ENCODE measurements at places on chromosomes 4 and X. TPM values are rescaled to one million over a fixed set of nuclear protein-coding genes. Genes with fewer than 3 reads are reported as not detected.

Gene SHOX
- total RNA-seq, result not detected

Gene UGT2B11
- total RNA-seq, result not detected

Gene GPRASP3
- total RNA-seq, result 4.4 TPM

Gene DCAF8L2
- total RNA-seq, result not detected

Gene IL21
- not detected for total RNA-seq

Gene DDIT4L
- 0.85 TPM for total RNA-seq

Gene XAGE2
- total RNA-seq, result not detected

Gene TMPRSS11F
- total RNA-seq, result 0.34 TPM

GRCh38 chr4:110049951-110050925 lies 137.6 kb downstream of the EGF start:
- no peaks in the 10 kb centered on the region for H3K27me3 ChIP-seq
- DNase-seq, result peak; percentile 20
- no peaks in the 10 kb centered on the region for H3K4me1 ChIP-seq

DNA sequence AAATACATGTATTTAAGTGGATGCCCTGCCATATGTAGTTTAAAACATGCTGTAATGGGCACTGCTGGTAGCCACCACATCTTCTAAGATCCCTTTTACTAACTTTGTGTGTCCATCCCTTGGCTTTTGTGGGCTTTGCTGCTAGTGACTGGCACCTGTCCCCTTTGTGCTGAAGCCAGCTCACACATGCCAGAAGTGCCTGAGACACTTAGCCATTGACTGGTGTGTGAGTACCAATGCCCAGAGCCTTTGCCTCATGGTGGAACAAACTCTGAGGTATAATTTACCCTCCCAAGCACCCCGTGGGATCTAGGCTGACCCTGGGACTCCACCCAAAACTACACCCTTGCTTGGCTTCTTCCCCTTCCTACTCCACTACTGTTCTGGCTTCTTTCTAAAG lies 33.0 kb downstream of the ARHGAP6 start:
- H3K4me1 ChIP-seq, result no peaks in the 10 kb centered on the region
- no peak for DNase-seq
- no peaks in the 10 kb centered on the region for H3K36me3 ChIP-seq
- no peak overlapping the region for H3K4me3 ChIP-seq
- H3K27me3 ChIP-seq, result no peaks in the 10 kb centered on the region

GRCh38 chr4:10622728-10623127 lies 61.8 kb downstream of the CLNK start:
- no peaks in the 10 kb centered on the region for H3K36me3 ChIP-seq
- H3K27me3 ChIP-seq, result no peaks in the 10 kb centered on the region
- no peak overlapping the region for H3K27ac ChIP-seq
- no peaks in the 10 kb centered on the region for H3K4me1 ChIP-seq

DNA sequence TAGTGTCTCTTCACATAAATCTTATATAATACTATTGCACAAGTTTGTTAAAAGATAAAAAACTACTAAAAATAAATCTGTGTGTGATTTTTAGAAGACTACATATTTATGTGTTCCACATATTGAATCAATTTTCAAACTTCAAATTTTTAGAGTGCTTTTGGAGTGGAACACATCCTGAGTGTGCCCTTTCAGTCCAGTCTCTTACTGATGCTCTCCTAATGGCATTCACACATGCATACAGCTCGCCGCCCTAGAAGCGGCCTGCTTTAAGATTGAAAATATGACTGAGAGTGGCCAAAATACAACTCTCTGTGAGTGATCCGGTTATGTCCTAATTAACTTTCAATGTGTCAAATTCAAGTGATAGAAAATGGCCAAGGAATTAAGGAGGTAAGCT lies 628.8 kb downstream of the ANKRD50 start:
- no peak for DNase-seq
- H3K27ac ChIP-seq, result no peak overlapping the region
- no peak overlapping the region for H3K4me3 ChIP-seq
- no peaks in the 10 kb centered on the region for H3K4me1 ChIP-seq
- H3K36me3 ChIP-seq, result no peaks in the 10 kb centered on the region
- no peaks in the 10 kb centered on the region for H3K27me3 ChIP-seq

- H3K27ac ChIP-seq, result peak overlapping the region; percentile 95
- DNase-seq, result peak; percentile 74
- no peaks in the 10 kb centered on the region for H3K27me3 ChIP-seq
Measured at GRCh38 chr4:169612871-169613859, 782 bp upstream of the NEK1 start.

DNA sequence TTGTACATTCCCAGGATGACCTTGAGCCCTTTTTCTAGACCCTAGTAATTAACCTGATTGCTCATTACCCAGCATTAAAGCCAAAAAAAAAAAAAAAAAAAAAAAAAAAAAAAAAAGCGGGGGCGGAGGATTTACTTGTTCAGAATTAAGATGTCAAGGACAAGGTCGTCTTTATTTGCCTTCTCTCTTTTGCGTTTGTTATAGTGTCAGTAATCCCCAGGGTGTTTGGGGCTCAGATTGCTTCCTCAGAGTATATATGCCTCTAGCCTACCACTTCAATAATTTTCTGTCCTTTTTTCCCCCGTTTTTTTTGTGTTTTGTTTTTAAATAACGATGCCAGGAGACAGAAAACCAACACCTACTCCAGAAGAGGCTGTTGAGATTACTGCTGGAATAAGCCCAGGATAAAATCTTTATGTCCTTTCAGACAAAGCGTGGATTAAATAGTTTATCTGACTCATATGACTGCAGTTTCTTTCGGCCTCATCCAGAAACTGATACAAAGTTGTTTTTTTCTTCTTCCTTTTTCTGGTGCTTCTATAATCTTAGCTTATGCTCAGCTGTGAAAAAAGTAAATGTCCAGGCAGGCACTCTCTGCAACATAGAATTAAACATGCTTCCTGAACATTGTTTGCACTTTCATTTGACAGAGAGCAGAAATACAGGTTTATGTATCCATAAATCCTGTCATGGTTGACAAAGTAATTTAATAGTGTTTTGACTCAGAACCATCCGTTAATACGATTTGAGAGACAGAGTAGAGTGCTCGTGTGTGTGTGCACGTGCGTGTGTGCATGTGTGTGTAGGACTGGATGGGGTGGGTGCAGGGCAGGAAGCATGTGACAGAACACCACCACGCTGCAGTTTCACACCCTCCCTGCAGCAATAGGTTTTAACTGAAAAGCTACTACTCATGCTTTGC lies 138.6 kb downstream of the AFF1 start:
- peak; percentile 53 for DNase-seq
- no peak overlapping the region for H3K4me3 ChIP-seq
- no peaks in the 10 kb centered on the region for H3K27me3 ChIP-seq
- peak overlapping the region; percentile 24 for H3K27ac ChIP-seq
- peaks cover 31% of the 10 kb centered on the region for H3K4me1 ChIP-seq

DNA sequence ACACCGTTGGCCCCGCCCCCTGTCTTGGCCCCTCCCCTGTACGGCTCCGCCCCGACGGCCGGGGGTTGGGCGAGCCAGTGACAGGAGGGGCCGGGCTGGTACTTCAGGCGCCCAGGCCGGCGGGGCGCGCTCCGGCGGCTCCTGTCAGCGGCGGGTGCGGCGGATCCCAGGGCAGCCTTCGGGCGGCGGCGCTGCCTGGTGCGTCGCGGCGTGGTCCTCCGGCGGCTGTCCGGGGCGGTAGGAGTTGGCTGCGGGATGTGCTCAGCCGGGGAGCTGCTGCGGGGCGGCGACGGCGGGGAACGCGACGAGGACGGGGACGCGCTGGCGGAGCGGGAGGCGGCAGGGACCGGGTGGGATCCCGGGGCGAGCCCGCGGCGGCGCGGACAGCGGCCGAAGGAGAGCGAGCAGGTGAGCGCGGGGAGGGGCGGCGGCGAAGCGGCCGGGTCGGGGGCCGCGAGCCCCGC lies at the start of gene FAM241A:
Gene FAM241A (plus strand): TSS at position 129 of the 464 bp plus-strand sequence. CDS start 127 bp downstream, at position 256.
- DNase-seq, result peak; percentile 84
- H3K36me3 ChIP-seq, result no peaks in the 10 kb centered on the region
- peak within 1 kb of the TSS; percentile 79 for H3K4me3 ChIP-seq

DNA sequence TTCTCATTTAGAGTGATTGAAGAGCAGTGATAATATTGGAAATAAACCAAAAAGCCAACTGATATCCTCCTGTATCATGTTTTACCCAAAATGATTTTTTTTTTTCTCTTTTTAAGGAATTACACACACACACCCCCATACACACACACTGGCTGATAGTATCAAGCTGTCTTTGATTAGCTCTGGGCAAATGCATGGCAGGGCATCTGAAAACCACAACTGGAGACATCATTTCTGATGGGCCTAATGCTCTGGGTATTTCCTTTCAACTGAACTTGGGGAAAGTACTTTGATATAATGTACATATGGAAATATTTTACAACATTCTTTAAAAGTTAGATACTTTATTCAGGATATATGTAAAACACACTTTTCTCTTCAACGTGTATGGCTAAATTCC lies 14.2 kb upstream of the OSTC start:
- H3K36me3 ChIP-seq, result no peaks in the 10 kb centered on the region
- no peaks in the 10 kb centered on the region for H3K4me1 ChIP-seq
- no peak overlapping the region for H3K27ac ChIP-seq

GRCh38 chr4:121138039-121138825 lies 25.9 kb downstream of the TNIP3 start:
- DNase-seq, result no peak
- no peaks in the 10 kb centered on the region for H3K27me3 ChIP-seq
- no peaks in the 10 kb centered on the region for H3K36me3 ChIP-seq
- H3K4me3 ChIP-seq, result no peak overlapping the region
- H3K27ac ChIP-seq, result no peak overlapping the region

DNA sequence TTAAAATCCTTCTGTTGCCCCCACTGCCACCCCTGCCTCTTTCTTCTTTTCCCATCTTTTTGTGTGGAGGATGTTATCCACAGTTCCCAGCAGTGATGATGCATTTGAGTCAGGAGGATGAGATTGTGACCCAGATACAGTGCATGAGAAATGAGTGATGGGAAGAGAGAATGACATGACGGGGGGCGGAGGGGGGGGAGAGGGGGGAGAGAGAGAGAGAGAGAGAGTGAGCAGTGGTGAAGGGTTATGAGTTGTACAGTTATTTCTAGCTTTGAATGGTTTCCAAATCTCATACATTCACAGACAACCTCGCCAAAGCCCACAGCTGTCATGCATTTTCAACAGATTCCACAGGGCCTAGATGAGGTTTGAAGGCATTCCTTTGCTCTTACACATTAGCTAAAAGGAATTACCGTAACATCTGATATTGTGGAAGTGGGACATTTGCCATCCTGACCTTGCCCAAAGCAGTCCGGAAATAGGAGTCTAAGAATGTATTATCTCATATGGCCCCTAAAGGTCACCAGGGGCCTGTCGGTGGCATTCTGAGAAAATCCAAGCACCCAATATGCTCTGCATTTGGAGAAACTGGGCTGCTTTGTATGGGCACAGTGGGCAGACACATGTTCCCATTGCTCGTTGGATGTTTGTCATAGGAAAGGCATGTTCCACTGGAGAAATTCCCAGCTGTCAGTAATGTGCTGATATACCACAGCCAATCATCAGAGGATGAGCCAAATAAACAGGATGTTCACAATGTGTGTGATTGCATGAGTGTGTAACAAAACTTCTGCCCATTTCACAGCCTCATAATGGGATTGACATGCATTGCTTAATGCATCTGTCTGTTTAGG lies 435.8 kb downstream of the SPRY1 start:
- no peaks in the 10 kb centered on the region for H3K36me3 ChIP-seq
- no peak for DNase-seq
- no peak overlapping the region for H3K27ac ChIP-seq

DNA sequence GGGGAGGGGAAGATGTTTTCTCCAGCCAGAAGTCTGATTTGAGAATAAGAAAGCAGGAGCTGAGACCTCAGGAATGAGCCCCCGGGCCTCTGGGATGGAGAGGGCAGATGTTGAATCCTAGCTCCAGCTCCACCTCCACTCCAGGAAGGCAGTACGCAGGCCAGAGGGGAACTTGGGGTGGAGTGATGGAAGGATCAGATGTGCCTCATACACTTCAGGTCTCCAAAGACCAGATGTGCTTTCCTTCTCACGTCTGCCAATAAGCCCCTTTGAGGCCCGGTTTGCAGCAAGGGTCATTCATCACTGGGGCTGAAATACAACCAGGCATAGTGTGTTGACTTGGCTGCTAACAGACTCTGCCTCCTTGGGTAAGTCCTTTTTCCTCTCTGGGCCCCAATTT lies 28.1 kb downstream of the STARD8 start:
- no peaks in the 10 kb centered on the region for H3K27me3 ChIP-seq
- H3K4me3 ChIP-seq, result no peak overlapping the region
- no peaks in the 10 kb centered on the region for H3K36me3 ChIP-seq
- no peak for DNase-seq

DNA sequence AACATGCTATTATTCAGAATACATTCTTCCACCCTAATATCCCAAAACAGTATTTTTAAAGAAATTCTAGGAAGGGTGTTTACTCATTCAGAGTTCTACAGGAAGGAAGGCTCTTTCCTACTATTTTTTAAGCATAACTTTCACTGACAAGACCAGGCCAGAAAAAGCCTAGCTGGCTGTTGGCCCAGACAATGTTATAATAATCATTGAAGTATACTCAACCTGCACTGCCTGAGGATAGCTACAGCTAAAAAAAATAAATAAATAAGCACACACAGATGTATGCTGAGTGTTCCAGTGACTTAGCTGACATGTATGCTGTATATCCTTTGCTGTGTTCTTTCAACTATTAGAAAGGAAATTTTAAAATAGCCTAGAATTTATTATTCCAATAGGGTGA lies 145.8 kb upstream of the SPRY1 start:
- no peaks in the 10 kb centered on the region for H3K27me3 ChIP-seq
- H3K27ac ChIP-seq, result no peak overlapping the region
- H3K4me3 ChIP-seq, result no peak overlapping the region
- no peaks in the 10 kb centered on the region for H3K4me1 ChIP-seq

GRCh38 chrX:40261833-40262156 lies 164.0 kb upstream of the BCOR start:
- H3K36me3 ChIP-seq, result no peaks in the 10 kb centered on the region
- no peak for DNase-seq
- H3K27ac ChIP-seq, result no peak overlapping the region
- H3K27me3 ChIP-seq, result no peaks in the 10 kb centered on the region

DNA sequence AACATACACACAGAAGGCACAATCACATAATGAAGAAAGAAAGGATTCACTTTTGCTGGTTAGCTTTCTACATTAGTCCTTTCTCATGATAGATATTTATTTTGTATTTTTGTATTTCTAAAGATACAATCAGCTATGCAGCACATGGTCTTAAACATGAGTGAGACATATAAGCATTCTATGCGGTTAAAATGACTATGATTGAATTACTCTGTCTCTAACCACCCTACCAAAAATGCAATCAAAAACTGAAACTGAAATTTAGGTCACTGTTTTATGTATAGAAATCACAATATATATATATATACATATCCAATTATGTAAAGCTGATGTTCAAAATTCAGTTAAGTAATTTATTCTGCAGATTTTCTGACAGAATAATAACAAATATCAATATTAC lies 21.9 kb downstream of the CXXC4 start:
- DNase-seq, result no peak
- no peak overlapping the region for H3K4me3 ChIP-seq
- no peaks in the 10 kb centered on the region for H3K36me3 ChIP-seq
- H3K27ac ChIP-seq, result no peak overlapping the region

GRCh38 chrX:1248331-1249061 lies 20.1 kb upstream of the CSF2RA start:
- DNase-seq, result no peak
- no peak overlapping the region for H3K4me3 ChIP-seq
- H3K36me3 ChIP-seq, result no peaks in the 10 kb centered on the region
- no peaks in the 10 kb centered on the region for H3K4me1 ChIP-seq
- no peak overlapping the region for H3K27ac ChIP-seq

GRCh38 chrX:39624166-39624565 lies 473.6 kb downstream of the BCOR start:
- no peaks in the 10 kb centered on the region for H3K27me3 ChIP-seq
- no peaks in the 10 kb centered on the region for H3K36me3 ChIP-seq
- no peaks in the 10 kb centered on the region for H3K4me1 ChIP-seq
